ENCODE measurements at places on chromosomes 3 and 15. TPM values are rescaled to one million over a fixed set of nuclear protein-coding genes. Genes with fewer than 3 reads are reported as not detected.

The EFCAB12 gene
- total RNA-seq: under 0.01 TPM

The TGM5 gene
- not detected for total RNA-seq

DNA sequence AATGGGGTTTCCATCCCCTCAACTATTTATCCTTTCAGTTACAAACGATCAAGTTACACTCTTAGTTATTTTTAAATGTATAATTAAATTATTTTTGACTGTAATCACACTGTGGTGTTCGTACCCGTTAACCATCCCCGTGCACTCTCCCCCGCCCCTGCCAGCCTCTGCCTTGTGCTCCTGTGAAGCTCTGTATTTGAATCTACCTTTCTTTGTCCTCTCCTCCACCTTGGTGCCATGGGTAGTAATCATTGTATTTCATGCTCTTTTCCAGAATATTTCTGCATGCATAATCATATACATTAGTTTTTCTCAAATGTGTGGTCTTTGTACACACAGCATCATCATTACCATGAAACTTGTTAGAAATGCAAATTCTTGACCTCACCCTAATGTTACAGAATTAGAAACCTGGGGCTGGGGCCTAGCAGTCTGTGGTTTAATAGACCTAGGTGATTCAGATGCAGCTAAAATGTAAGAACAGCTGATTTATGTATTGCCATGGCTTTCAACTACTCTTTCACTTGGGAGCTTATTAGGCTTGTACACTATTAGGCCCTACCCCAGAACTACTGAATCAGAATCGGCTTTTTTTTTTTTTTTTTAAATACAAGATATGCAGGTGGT lies 91.5 kb downstream of the STT3B start:
- no peak for DNase-seq

GRCh38 chr3:134918441-134918840 lies 123.4 kb downstream of the EPHB1 start:
- DNase-seq: no peak

DNA sequence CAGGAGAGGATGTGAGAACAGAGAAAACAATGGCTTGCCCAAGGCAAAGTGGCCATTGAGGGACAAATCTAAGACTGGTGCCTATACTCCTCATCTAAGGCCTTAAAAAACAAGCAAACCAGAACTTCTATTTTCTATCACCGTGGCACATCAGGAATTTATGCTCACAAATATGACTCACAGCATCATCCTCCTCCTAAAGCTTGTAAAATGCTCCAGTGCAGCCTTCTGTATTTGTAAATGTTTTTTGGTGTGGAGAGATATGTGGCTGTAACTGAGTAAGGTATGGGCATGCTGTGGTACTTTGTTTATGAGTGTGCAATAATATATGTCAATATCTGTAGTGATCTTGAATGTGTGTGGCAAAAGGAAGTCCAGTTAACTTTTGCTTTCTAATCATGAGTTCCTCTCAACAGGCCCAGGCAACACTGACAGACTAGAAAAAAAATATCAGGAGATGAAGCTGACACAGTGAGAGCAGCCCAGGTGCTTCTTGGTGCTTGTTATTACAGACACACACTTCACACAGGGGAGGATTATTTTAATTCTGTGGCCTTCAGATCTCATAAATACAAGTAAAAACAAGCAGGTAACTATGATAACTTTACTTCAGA lies 60.3 kb downstream of the CTNNB1 start:
- DNase-seq: no peak

DNA sequence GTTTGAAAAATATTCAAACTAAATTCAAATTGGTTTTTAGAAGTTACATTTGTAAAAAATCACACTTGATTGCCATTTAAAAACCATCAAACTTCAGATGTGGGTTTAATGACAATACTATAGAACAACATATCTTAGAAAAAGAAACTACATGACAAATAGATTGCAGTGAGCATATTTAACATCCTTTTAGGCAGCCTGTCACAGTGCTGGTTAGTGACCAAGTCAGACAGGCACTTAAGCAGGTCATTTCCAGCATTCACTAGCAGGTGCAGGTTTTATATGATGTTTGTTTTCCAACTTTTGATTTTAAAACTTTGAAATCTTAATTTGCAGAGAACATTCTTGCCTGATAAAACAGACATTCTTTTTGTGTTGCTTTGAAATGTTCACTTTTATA lies 115.7 kb downstream of the MBNL1 start:
- DNase-seq: no peak

The CPNE4 gene
- not detected for total RNA-seq

The KLHL40 gene
- total RNA-seq: not detected
